ENCODE measurements at places on chromosomes 5 and 9.
A peak's percentile ranks its signal among the peaks of the same experiment; 100 is the strongest.

GRCh38 chr5:61330341-61330844 is 1.7 kb upstream of the ZSWIM6 start:
- peak; percentile 53 for DNase-seq

DNA sequence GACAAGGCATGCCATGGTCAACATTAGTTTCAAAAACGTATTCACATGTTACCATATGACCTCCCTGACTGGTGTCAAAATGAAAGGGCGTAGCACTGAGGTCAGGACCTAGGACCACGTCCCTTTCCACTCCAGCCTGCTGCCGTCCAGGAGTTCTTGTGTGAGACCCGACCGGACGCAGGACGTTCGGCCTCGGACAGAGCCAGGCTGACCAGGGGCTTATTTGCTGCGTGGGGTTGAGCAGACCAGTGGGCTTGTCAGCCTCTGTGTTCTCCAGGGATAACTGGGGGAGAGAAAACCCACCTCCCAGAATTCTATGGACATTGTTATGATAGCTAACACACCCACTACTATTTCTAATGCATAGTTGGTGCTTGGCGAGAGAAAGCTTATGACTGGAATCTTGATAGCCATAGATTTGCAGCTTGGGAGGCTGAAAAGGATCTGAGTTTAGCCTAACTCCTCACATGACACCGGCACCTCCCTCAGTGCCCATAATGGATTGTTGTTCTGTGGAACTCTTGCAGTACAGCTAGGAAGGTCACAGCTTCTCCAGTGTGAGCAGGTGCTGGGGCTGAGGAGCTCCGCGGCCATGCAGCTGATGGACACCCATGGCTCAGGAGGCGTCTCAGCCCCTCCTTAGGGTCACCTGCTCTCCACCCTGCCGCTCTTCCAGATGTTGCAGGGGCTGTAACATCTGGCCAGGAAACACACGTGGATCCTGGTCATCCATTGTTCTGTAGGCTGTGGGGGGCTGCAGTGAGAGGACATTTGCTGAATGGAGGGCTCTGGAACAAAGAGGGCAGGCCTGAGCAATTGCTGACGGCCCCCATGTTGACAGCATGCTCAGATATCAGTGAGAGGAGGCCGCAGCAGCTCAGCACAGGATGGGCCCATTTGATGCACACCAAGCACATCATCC is 368.4 kb downstream of the IRX2 start:
- DNase-seq = no peak

GRCh38 chr5:89582768-89583339 is 699.9 kb upstream of the MEF2C start:
- DNase-seq = peak; percentile 37

GRCh38 chr5:179313849-179314521 is 31.3 kb downstream of the ADAMTS2 start:
- peak; percentile 96 for DNase-seq

DNA sequence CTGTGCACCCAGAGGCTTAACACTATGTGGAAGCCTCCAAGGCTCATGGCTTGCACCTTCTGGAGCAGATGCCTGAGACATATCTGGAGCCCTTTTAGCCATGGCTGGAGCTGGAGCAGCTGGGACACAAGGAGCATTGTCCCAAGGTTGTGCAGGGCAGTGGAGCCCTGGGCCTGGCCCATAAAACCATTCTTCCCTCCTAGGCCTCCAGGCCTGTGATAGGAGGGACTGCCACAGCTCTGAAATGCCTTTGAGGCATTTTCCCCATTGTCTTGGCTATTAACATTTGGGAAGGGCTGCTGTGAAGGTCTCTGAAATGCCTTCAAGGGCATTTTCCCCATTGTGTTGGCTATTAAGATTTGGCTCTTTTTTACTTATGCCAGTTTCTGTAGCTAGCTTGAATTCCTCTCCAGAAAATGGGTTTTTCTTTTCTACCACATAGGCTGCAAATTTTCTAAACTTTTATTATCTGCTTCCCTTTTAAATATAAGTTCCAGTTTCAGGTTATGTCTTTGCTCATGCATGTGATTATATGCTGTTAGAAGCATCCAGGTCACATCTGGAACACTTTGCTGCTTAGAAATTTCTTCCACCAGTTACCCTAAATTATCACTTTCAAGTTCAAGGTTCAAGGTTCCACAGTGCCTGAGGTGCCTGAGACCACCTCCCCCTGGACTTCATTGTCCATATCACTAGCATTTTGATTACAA is 221.2 kb downstream of the ADAMTSL1 start:
- no peak for DNase-seq

GRCh38 chr9:114789006-114789405 is 16.8 kb downstream of the TNFSF15 start:
- DNase-seq = no peak

DNA sequence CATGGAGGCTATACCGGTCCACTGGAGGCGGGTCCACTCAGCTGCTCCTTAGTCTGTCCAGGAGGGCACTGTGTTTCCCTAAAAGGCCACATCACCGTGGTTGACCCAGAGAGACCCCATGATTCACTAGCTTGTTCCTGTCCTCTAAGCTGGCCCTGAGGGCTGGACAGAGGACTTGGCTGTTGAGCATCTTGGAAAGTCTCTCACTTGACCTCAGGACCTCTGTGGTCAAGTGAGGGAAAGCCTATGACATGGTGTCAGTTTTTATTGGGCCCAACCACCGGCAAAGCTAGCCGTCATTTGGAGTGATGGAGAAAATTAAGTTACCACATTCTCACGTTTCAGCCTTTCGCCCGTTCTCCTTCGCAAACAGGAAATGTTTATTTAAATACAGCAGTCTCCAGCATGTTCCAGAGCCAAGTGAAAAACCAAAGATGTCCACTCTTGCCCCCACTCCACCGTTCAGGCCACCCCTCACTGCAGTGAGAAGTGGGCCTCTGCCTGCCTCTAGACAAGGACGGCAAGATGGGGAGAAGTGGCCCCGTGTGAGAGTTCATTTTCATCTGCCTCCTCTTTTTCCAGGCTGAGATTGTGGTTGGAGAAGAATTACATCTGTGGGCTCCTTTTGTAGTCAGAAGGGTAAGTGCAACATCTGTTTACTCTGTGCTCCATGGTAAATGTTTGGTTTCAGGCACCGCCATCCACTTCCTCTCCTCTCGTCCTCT is 4.4 kb downstream of the SLIT3 start:
- peak; percentile 83 for DNase-seq

- DNase-seq = no peak
These were observed 145.4 kb downstream of the CMYA5 start for GRCh38 chr5:79834754-79835714.

DNA sequence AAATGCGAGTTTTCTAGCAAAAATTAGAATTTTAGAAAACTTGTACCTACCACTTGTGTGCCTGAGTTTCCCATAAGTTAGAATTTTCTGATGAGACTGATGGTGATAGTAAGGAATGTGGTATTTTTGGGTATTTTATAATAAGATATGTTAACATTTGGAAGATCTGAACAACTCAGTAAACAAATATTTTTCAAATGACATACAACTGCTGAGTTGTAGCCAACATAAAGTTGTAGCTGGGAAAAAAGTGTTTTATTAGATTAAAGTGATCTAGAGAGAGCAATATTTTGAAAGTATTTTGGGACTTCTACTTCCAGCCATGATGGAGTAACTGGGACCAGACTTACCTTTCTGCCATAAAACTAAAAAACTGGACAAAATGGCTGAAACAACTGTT is 37.9 kb downstream of the GEMIN5 start:
- DNase-seq = no peak

DNA sequence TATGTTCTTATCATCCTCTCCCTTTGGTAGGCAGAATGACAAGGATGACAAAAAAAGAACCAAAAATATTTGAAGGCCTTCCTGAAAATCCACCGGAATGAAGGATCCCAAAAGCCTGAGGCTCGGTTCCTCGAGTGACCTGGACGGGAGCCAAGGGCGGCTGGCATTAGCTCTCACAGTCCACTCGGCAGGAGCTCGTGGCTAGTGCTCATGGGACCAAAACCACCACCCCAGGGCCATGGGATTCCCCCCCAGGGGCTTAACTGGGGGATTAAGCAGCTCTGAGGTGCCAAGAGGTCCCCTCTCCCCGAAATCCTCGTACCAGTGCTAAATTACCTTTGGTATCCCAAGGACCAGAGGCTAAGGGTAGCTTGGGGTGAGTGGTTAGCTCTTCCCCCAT is 586 bp upstream of the PDZD2 start:
- DNase-seq = no peak

- no peak for DNase-seq
These were observed 73.2 kb downstream of the PGM5 start for GRCh38 chr9:68429631-68430030.

- DNase-seq = no peak
These were observed 51.9 kb upstream of the PIP5K1B start for GRCh38 chr9:68653141-68653595.

DNA sequence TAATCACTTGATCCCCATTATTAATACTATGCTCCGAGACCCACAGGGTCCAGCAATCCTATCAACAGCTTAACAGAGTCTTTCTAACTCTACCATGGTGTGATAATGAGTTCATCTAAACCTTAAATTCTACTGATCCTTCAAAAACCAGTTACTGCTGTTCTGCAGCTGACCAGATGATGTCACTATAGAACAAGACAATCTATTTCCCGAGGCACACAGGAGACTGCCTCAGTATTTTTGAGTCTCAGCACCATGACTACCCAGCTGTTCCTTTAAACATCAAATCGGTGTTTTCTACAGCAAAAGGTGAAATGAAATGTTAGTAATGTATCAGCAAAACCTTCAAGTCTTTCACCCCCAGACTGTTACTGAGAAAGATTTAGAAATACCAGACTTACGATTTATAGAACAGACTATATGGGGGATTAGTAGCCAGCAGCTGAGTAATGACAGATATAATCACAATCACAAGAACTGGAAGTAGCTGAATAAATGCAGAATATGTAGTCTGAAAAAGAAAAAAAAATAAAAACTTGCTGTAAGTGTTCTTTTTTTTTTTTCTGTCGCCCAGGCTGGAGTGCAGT is 16.9 kb downstream of the DNAJC18 start:
- peak; percentile 77 for DNase-seq

- DNase-seq = no peak
These were observed 105.3 kb upstream of the SMC2 start for GRCh38 chr9:103988821-103989220.

GRCh38 chr5:82205005-82205404 is 73.1 kb downstream of the RPS23 start:
- DNase-seq = no peak

DNA sequence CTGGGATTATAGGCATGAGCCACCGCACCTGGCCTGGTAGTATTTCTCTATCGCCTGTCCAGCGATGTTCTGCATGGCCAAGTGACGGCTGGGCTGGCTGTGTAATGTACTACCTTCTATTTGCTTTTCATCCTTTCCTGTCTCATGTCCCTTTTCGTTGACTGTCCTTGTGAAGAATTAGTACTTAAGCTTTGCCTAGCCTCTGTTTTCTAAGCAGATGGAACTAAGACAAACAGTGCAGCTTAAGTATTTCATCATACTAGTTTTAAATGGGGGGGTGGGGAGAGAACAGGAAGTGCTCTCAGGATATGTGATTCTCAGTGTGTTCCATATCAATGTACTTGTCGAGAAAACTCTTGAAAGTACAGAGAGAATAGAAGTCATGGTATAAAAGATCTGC is 31.7 kb upstream of the CCL21 start:
- no peak for DNase-seq

DNA sequence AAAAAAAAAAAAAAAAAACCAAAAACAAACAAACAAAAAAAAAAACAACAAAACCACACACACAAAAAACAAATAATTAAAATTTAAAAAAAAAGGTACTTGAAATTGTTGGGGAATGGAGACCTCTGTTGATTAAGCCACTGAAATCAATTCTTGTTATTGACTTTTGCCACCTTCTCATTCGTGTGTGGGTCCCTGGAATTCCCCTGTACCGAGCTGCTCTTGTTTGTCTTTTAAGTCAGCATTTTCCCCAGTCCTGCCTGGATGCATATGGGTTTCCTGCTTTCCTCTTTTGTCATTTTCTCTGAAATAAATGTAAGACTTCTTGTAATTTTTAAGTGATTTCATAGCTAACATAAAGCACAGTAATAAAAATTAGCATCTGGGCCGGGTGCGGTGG is 45.5 kb downstream of the GPBP1 start:
- DNase-seq = no peak

DNA sequence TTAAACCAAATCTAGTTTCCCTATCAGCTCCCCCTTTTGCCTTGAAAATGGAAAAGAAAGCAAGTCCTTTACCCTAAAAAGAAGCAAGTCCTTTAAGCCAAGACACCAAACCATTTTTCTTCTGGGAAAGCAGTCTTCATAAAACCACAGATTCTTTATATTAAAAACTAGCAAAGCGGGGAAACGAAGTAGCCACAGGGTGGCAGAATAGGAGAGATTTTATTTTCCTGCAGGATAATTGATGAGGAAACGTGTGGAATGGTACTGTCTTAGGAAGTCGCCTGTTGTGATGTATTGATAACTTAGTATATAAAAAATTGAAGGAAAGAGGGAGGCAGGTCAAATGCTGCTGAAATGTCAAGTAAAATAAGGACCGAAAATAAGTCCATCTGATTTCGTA is 41.1 kb downstream of the ZNF883 start:
- peak; percentile 23 for DNase-seq

DNA sequence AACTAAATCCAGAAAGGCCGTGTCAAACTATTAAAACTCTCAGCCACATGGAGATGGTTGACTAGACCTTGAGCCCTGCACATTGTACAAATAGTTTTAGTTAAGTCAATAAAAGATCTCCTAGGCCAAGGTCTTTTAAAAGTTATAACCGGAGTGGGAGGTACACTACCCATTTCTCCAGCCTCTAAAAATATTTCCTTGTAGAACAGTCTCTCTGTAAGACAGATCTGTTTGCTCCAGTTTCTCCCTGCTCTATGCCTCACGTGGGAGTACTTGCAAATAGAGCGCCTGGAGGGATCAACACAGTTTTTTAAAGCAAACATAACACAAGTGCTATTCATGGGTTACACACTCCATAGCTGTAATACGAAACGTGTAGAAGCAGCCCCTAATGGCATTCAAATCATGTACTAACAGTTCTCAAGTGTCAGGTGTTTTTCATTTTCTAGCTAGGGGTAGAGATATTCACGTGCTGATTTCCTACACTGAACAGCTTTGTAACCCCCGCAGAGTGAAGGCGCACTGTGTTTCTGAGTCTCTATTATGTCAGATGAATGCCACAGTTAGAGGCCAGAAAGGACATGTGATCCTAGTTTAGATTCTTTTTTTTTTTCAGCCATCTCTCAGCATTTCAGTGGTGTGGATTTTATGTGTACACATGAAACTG is 703.4 kb upstream of the GRAMD2B start:
- DNase-seq = no peak

GRCh38 chr9:99414321-99414720 is 192.2 kb downstream of the SEC61B start:
- DNase-seq = no peak

DNA sequence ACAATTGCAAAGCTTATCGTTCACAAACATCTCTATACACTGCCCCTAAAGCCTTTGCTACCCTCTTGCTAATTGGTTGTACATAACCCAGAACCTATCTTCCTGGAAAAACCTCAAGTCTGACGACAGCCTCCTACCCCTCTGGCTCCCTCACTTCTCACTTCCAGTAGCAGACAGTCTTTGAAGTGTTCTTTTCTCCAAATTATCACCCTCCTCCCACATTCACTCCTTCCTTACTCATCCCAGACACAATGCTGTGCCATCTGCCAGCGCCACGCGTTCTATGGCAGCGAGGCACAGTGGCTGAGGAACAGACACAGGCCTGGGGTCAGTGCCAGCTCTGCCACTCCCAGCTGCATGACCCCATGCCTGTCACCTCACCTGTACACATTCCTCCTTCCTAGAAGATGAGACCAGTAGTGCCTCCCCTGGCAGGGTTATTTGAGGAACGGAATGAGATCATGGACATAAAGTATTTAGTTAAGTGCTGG is 27.7 kb downstream of the CLTA start:
- DNase-seq = no peak

All from fibroblast of mammary gland (primary cell).